Stimulated activated CD4-positive, alpha-beta T cell treated with anti-CD3 and anti-CD28 coated beads, TNF-alpha, amount 100 ng/mL, for 1 hour (primary cell): ENCODE measurements at places on chromosomes 7 and 10.

GRCh38 chr10:2631557-2632205 is 435.7 kb upstream of the PFKP start:
- DNase-seq: no peak

DNA sequence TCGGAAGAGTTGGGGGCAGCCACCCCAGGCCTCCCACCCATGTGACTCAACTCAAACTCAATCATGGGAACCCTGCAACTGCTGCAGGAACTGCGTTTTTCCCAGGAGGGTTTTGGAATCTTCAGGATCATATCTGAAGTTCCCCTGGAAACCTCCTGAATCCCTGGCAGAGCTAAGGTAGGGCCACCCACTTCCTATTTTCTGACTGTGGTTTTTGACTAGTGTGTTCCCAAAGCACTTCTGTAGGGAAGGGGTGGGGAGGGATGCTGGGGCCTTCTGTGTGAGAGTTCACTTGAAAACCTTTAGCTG is 127.6 kb upstream of the UNC5B start:
- DNase-seq: no peak

DNA sequence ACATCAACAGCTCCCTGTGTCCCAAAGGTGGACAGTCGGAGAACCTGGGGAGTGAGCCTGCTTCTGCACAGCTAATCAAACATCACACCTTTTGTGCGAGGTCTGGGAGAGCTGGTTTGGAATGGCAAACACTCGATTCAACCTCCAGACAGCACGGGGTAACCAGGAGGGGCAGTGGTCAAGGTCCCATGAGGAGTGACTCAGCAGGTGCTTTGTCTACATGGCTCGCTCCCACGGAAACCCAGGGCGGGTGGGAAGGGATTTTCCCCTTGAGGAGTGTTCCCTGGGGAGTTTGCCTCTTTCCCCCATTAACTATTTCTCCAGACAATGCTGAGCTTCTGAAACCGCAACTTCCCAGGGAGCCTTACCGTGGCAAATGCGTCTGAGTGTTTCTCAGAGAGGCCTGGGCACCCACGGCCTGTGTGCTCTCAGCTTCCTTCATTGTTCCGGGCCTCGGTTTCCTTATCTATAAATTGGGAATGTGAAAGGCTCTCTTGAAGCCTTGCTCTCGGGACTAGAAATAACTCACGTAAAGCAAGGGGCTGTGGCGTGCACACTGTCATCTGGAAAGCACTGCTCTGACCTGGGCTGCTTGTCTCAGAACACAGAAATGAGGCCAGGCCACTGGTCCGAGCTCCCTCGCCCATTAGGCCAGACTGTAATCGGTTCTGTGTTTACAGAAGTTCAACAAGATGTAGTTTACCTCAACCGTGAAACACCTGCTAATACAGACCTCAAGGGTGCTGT is 14.0 kb upstream of the GTPBP4 start:
- no peak for DNase-seq

- DNase-seq: no peak
These were observed 8.3 kb downstream of the CXCL12 start for GRCh38 chr10:44376472-44377099.

DNA sequence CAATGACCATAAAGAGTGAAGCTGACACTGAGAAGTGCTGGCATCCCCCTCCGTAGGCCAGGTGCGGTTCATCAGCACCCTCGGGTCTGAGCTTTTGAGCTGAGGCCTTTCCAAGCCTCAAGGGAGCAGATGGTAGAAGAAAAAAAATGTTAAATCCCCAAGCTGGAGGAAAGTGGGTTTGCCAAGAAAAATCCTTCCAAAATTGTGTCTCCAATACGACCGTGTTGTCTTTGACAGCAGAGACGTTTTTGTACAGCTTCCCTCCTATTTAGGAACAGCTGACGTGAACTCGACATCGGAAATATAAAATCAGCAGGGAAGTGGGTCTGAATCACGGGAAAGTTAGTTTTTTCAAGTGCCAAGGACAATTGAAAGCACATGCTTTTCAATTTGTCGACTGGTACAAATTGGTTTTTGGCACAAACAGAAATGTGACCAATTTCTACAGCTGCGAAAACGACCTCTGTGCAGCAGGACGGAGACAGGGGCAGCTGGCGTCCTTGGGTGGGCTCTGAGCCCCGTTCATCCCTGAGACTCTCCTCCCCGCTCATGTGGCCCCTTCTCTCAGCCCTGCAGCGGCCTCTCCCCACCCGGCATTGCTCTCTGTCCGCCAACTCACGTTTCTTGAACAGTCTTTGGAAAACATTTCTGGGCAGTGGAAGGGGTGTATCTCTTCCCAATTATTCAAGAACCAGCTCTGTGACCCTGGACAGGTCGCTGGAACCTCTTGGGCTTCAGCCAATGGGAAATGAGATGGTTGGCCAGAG is 89.9 kb downstream of the PAXIP1 start:
- DNase-seq: no peak

DNA sequence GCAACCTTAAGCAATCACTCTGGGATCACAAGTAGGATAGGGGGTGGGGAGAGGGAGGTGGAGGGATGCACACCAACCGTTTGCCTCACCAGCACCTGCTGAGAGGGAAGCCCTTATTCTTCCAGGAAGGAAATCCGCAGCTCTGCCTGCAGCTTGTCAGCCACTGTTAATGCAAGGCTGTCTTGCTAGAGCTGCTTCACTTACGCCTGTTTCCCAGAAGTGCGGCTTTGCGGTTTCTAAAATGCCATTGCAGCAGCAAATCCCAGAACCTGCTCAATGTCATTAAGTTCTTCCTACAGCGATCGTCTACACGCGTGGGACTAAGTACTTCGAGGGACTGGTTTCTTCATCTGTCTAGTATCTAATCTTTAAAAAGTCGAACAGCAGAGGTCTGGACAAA is 191.1 kb downstream of the ZMYND11 start:
- DNase-seq: no peak

DNA sequence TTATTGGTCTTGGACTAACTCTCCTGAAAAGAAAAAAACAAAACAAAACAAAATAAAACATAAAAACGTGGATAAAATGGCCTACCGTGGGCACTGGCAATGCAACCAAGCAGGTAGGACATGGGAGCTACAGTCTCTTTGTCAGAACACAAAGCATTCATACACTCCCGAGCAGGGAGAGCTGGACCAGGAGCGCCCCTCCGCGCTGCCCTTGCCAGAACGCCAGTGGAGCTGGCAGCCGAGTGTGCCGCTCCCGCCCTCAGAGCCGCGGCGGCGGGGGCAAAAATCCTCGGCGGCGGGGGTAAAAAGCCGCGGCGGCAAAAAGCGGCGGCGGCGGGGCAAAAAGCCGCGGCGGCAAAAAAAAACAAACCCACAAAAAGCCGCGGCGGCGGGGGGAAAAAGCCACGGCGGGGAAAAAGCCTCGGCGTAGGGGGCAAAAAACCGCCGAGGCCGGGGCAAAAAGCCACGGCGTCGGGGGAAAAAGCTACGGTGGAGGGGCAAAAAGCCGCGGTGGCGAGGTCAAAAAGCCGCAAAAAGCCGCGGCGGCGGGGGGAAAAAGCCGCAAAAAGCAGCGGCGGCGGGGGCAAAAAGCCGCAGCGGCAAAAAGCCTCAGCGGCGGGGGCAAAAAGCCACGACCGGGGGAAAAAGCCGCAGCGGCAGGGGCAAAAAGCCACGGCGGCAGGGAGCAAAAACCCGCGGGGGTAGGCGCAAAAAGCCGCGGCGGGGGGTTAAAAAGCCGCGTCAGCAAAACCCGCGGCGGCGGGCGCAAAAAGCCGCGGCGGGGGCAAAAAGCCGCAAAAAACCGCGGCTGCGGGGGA is 418.1 kb downstream of the ZNF716 start:
- no peak for DNase-seq

DNA sequence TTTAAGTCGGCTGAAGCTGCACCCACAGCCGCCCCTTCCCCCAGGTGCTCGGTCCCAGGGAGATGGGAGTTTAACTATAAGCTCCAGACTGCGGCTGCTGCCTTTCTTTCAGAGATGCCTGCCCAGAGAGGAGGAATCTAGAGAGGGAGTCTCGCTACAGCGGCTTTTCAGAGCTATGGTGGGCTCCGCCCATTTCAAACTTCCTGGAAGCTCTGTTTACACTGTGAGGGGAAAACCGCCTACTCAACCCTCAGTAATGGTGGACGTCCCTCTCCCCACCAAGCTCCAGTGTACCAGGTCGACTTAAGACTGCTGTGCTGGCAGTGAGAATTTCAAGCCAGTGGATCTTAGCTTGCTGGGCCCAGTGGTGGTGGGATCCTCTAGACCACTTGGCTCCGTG is 135.4 kb downstream of the CXCL12 start:
- DNase-seq: no peak

DNA sequence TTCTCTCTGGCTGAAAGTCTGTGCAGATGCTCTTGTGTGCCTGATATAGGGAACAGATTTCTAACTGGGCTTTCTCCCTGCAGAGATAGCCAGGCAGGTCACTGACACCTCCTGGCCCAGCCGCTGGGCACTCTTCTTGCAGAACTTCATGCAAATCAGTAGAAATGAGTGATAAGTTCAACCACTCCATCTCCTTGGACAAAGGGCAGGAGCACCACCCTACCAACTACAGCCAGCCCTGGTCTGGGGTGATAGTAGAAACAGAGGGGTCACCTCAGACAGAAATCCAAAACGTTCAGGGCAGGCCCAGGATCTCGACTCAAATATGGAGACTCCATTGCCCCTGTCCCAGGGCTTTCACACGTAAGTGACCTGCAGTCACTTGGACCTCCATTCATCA is 917.8 kb upstream of the ZNF722 start:
- no peak for DNase-seq

GRCh38 chr7:127961786-127962453 is 69.3 kb downstream of the LRRC4 start:
- DNase-seq: no peak

GRCh38 chr7:20407585-20408466 is 77.1 kb downstream of the ITGB8 start:
- DNase-seq: no peak

GRCh38 chr10:97572214-97572989 is at the start of gene ANKRD2:
ANKRD2 (plus strand) TSS chr10:97572779; CDS start chr10:97572789, 10 bp downstream.
- no peak for DNase-seq

GRCh38 chr10:116385311-116385710 is 42.3 kb upstream of the PNLIPRP3 start:
- DNase-seq: no peak

GRCh38 chr7:66348959-66349358 is 143.8 kb downstream of the TPST1 start:
- no peak for DNase-seq

- no peak for DNase-seq
These were observed 108.1 kb downstream of the ADAM22 start for GRCh38 chr7:88042157-88042556.

GRCh38 chr7:120089968-120090367 is 183.0 kb upstream of the KCND2 start:
- no peak for DNase-seq

GRCh38 chr10:102384606-102385429 is 10.7 kb upstream of the NFKB2 start:
- DNase-seq: no peak

DNA sequence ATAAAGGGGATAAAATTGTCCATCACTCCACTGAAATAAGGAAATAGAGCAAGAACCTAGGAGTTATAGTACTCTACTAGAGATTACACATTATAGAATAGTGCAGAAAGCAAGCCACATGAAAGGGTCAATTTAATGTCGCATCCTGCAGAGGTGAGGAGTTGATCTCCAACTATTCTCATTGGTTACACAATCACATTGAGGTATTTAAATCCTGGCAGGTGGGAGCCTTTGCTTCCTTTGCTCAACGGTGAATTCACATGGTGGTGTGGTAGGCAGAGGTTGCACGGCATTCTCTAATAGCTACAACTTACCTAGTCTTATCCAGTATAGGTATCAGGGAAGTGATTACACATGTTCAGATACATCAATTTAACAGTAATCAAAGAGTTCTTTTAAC is 198.4 kb upstream of the TCF7L2 start:
- no peak for DNase-seq

GRCh38 chr7:82559193-82559805 is 115.7 kb upstream of the CACNA2D1 start:
- DNase-seq: no peak
